ENCODE measurements at places on chromosomes 12 and 14.

- DNase-seq = no peak
Observed at GRCh38 chr14:51627313-51627712, 24.4 kb upstream of the FRMD6 start.

- DNase-seq = no peak
Observed at GRCh38 chr12:98758331-98758730, 113.2 kb downstream of the APAF1 start.

DNA sequence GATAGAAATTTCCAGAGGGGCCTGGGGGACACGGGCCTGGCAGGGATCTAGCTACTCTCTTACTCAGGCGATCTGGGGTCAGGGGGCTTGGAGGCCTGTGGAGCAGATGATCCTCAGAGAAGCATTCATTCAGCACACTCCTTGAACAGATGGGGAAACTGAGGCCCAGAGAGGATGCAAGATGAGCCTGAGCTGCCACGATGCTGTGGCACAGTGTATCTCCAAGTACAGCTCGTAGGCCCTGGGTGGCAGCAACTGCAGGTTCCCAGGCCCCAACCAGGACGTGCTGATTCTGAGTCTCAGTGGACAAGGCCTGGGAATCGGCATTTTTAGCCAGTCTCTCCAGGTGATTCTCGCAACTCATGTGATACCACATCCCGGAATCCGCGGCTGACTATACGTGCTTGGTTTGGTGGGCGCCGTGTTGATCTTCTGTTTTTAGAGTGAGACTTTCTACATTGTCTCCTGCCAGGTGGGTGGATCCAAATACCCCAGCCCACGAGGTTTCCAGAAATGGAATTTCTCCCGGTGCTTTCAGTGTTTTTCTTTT lies 22.5 kb downstream of the ADGRD1 start:
- no peak for DNase-seq

GRCh38 chr14:92538412-92538985 lies 24.9 kb downstream of the RIN3 start:
- no peak for DNase-seq

DNA sequence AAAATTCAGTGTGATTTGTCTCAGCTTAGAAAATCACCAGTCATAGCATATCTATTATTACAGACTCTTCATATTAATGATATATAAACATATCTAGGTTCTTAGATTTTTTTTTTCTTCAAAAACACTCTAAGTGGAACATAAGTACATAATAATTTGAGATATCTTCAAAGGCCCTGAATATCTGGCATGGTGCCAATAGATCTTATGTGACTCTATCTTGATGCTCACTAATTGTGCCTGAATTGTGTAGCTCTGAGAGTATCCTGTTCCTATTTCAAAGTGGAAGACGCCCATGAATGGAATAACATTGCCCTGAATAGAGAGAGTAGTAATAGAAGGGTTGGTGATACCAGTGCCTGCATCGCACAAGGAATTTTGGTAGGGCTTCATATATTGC lies 1312.7 kb upstream of the USP15 start:
- no peak for DNase-seq

DNA sequence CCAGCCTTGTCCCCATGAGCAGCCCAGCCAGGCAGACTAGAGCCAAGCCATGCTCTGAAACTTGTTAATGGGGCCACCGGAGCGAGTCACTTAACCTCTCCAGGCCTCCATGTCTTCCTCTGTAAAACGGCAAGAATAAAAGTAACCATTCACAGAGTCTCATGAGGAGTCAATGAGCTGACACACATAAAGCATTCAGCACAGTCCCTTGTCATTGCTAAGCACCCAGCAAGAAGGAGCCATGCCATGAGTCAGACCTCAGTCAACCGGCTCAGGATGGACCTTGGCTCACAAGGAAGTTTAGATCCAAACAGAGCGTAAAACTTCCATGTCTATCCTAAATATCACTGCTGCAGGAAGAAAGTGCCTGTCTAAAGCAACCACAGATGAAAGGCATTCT lies 10.6 kb downstream of the FICD start:
- no peak for DNase-seq

DNA sequence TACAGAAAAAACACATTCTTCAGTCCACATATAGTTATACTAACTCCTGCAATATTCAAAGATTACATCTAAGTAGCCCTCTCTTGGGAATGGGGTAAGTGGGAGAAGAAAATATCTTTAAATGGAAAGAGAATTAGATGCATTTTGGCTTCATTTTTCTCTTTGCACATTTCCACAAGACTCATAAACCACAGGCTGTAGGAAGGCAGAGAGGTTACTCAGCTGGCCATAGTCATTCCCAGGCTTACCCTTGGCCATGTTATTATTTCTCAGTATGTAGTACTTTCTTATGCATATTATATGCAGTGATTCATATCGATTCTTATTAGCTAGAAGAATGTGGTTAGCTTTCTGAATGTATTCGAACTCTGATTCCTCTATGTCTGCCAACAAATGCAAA lies 92.2 kb downstream of the PTPRR start:
- DNase-seq = no peak

DNA sequence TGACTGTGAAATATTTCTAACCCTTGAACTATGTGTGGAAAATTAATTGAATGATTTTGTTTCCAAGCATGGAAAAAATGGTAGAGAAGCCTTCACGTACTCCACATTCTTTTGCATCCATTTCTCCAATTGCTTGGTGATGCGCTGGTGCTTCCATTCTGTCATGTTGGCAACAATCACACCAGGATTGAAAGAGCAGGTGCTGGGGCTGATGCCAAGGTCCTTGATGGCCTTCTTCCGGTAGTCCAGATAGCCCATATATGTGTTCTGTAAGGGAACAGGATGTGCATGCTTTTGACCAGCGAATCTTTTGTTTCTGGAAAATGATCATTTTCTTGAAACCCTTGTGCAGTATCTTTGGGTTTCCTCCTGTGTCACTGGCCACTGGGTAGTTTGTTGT lies 28.6 kb downstream of the TDG start:
- no peak for DNase-seq

- no peak for DNase-seq
Observed at GRCh38 chr12:40560848-40561247, 131.4 kb upstream of the CNTN1 start.

- DNase-seq = no peak
Observed at GRCh38 chr14:68440820-68441219, 352.0 kb downstream of the ZFP36L1 start.

GRCh38 chr14:67680121-67680602 lies 5.7 kb upstream of the VTI1B start:
- DNase-seq = peak; percentile 25

DNA sequence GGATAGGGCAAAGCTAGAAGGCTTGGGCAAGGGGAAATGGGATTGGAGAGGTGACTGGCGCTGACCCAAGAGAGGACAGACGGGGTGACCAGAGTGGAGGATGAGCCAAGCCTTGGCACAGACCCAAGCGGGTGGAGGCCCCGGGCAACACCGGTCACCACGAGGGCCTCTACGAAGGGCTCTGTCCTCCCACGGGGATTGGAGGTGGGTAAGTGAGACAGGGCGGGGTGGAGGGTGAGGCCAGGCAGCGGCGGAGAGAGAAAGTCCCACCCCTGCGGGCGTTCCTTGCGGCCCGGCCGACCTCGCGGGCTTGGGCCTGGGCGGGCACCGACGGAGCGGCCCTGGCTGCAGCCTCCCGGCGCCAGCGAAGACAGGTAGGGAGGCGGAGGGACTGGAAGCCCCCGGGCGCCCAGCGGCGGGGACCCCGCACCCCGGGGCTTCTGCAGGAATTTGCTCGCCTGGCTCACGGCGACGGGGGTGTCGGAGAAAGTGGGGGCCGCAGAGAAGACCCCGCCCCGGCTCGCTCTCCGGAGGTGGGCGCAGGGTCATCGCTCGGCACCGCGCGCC lies at the start of gene PAPLN:
PAPLN (plus strand) TSS at position 288 of the 567 bp plus-strand sequence. CDS start 2,273 bp downstream, outside the sequence.
- no peak for DNase-seq

DNA sequence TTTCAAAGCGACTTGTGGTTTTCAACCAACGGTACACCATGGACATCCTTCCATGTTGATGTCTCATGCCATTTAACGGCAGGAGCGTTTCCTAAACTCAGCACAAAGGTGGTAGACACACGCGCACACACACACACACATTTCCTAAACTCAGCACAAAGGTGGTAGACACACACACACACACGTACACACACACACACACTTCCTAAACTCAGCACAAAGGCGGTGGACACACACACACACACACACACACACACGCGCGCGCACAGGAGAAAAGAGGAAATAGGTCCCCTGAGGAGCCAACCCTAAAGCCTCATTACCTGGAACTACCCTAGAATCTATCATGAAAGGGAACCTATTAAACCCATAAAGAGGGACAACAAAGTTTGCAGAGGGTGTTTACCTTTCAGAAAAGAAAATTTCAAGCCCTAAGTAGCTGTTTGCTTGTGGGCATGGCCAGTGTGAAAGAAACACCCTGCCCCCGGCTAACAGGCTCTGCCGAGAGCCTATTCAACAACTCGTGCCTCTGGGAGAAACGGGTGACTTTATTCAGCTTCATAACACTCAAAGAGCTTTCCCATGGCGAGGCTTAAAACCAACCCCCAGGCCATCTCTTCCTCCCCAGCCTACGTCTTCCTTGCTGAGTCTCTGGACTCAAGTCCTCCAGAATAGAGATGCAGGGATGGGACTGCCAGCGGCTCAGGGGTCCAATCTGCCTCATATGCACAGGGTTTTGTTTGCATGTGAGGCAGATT lies 31.8 kb downstream of the SLC8B1 start:
- DNase-seq = no peak

DNA sequence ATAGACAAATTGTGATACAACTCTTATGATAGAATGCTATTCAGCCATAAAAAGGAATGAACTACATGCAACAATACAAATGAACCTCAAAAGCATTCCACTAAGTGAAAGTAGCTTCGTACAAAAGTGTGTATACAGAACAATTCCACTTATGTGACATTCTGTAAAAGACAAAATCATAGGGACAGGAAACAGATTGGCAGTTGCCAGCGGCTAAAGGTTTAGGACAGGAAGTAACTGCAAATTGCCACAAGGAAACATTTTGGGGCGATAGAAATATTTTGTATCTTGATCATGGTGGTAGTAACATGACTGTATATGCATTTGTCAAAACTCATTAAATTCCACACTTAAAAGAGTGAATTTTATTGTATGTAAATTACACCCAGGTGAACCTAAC lies 113.4 kb downstream of the CAPZA3 start:
- no peak for DNase-seq

DNA sequence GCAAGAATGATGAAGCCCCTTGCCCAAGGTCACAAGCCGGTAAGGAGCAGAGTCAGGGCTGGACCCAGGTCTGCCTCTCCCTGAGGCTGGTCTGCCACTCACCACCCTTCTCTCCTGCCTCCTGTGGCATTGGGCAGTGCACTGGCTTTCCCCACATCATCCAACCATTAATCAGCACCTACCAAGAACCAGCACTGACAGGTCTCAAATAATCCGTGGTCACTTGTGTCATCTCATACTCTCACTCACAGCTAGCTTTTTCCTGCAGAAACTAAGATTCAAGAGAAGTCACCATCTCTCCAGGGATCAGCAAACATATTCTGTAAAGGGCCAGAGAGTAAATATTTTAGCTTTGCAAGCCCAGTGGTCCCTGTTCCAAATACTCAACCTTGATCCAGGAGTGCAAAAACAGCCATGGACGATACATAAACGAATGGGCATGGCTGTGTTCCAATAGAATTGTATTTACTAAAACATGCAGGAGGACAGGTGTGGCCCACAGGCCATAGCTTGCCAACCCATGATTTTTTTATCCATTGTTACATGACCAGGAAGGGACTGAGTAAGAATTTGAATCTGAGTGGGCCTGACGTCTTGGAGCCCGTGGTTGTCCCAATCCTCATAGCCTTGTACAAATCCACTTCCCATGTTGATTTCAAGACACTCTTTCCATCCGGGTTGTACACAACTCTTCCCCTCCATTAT lies 374.2 kb downstream of the BCL11B start:
- DNase-seq = no peak

DNA sequence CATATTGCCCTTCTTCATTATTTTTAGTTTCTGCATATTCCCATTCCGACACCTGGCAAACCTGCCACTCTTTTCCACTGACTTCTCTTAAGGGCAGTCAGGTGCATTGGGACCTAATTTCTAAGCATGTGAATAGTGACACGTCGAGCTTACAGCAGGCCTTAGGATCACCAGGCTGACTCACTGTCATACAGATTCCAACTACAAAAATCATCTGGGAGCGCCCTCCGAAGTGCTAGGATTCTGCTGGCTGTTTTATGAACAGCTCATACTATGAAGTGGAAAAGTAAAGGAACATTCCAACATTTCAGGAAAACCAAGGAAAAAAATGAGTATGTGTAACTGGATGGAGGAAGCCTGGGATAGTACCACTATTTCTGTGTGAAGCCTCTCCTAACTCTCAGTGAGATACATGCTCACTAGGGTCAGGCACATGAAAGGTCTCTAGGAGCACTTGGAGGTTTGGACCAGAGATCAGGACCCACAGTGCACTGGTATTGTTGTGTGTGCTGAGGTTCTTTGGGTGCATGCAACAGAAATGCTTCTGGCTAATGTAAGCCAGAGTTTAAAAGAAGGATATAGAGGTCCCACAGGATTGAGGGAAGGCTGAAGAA lies 257.4 kb downstream of the ZFP36L1 start:
- no peak for DNase-seq

GRCh38 chr14:44438221-44438620 lies 68.9 kb downstream of the FSCB start:
- DNase-seq = no peak

DNA sequence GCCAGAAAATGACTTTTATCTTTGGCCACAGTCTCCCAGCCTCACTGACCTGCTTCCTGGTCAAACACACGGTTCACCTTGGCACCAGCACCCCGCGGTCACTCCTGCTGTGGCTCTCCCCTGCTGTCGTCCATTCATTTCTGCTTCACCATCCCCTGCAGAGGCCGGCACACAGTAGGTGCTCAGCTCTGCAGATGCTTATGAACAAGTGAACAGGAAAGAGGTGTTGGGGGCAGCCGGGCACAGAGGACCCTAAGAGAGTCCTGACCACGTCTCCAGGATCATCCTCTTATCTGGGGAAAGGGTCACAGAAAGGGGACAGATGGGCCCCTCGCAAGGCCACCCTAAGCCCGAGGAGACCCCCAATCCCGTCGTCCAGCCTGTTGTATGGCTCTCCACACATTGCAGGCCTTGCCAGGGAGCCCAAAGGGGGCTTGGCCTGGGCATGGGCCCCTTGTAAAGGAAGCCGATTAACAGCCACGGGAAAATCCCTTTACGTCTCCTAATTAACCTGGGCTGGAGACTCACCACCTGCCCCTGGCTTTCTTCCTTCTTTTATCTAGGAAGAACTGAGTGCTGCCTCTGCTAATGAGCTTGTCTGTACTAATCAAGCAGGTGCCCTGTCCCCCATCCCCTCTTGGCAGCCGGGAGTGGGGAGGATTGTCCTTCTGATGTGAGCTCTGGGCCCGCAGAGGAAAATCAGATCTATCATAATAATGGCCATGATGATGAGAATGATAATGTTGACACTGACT lies 119.2 kb downstream of the AACS start:
- no peak for DNase-seq

GRCh38 chr12:125159702-125160101 lies 94.5 kb downstream of the AACS start:
- DNase-seq = no peak
